ENCODE measurements at places on chromosomes 11 and 22.

- DNase-seq: no peak
These were observed 40.2 kb downstream of the MACROD1 start for GRCh38 chr11:64125676-64126075.

DNA sequence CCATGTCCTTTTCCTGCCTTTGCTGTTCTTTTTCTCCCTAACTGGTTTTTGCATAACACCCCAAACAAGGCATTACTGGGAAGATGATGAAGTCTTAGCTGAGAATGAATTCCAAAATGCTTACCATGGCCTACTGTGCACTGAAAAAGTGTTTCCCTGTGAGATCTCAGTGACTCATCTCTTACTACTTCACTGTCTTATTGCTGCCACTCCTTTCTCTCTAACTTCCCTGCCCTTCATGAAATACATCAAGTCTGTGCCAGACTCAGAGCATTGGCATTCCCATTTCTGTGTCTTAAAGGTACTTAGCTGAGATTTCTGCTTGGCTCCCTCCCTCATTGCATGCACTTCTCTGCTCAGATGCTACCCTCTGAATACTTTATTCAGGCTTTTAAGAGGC is 49.1 kb upstream of the MUC15 start:
- DNase-seq: no peak

GRCh38 chr11:84660257-84660977 is 966.7 kb downstream of the DLG2 start:
- DNase-seq: no peak

DNA sequence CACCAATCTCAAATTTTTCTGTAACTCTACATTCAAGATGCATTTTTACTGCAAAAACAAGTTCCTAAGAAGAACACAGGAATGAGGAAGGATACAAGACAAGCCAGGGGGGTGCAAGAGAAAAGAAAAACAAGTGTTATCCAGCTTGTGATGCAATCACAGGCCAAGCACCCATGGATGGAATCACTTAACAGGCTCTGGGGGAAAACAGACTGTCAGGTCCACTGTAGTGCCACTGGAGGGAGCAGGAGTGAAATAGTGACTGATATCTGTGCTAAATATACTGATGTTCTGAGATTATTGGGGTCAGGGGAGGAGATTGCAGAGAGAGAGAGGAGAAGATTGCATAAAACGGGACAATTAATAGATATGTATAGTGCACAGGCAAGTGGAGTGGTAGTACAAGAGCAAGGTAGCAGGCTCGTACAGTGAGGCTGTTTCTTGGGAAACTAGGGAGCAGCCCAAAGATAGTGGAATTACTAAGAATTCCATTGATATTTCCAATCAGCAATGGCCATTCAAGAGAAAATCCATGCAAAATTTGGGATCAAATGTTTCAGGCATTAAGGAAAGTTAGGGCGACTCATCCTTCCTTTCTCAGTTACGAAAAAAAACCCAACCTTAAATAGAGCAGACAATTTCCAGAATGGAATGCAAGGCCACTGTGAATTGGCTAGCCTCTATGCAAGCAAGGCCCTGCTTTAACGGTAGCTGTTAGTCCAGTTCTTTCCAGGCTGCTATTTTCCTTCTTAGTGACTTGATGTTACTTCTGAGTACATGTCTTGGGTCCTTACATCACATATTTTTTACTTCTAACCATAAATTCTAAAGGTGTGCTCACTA is 52.2 kb upstream of the CEP126 start:
- DNase-seq: peak; percentile 37

All from H7 (cell line).